ENCODE measurements at places on chromosomes 11 and 22.

- no peak for DNase-seq
Measured at GRCh38 chr11:5684036-5684645, 733 bp downstream of the TRIM5 start.

GRCh38 chr11:3849297-3849874, 6.1 kb upstream of the STIM1 start:
- DNase-seq = peak; percentile 66

DNA sequence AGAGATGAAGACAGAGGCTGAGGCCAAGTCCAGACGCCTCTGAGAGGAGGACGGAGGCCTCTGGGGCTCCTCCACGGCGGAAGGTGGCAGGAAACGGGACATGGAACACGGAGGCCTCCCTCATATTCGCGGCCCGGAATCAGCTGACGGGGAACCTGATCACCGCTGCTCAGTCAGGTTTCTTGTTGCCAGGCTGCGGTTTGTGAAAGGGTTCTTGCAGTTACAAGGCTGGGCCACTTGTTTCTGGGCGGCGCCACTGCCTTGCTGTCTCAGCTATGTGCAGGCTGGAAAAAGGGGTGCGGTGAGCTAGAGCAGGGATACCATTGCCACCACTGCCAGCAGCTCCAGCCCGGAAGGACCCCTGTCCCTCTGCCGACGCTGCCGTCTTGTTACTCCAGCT, 10.0 kb upstream of the MMP1 start:
- DNase-seq = no peak

DNA sequence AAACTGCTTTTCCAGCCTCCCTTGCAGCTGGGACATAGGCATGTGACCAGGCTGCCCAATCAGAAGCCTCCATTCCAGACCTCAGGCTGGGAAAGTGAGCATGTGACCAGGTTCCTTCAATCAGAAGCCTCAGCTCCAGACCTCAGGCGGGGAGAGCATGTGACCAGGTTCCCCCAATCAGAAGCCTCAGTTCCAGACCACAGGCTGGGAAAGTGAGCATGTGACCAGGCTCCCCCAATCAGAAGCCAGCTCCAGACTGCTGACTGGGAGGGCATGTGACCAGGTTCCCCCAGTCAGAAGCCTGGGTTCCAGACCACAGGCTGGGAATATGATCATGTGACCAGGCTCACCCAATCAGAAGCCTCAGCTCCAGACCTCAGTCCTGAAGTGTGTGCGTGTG, 11.7 kb upstream of the IL2RB start:
- no peak for DNase-seq

DNA sequence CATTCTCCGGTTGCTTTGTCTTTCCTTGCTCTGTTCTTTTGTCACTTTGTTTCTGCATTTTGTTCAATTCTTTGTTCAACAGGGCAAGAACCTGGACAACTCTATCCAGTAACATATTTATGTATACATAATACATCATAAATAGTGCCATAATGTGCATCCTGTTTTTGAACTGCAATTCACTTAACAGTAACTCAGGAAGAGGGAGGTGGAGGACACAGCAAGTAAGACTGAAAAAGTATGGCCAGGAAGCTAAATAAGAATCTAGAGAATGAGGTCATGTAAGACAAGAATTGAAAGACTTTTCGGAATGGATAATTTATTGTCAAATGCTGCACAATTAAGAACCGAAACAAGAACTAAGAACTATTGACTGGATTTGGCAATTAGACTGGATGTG, 29.2 kb upstream of the CHORDC1 start:
- no peak for DNase-seq

- no peak for DNase-seq
Measured at GRCh38 chr11:34984514-34984913, 68.1 kb downstream of the PDHX start.

- no peak for DNase-seq
Measured at GRCh38 chr11:60204922-60205321, 22.0 kb upstream of the MS4A6A start.

GRCh38 chr22:44080936-44081861, 57.1 kb downstream of the PARVB start:
- peak; percentile 79 for DNase-seq

DNA sequence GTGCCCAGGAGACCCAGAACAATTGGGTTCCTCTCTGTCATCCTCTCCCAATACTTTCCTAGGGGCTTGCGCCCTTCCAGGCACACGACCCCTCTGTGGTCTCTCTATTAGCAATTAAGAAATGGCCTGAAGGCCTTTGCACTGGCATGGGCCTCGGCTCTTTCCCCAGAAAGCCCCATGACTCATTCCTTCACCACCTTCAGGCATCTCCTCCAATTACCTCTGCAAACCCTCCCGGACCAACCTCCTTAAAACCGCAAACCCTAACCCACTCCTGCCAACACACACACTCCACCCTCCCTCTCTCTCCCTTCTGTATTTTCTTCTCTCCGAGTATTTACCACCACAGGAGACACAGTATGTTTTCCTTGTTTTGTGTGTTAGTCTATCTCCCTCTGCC, 36.7 kb downstream of the LARGE1 start:
- no peak for DNase-seq

GRCh38 chr11:65418431-65418680, 4.2 kb upstream of the NEAT1 start:
- DNase-seq = peak; percentile 41

- DNase-seq = no peak
Measured at GRCh38 chr11:40701027-40701426, 758.4 kb downstream of the LRRC4C start.

GRCh38 chr11:26931248-26931631, 62.7 kb upstream of the FIBIN start:
- no peak for DNase-seq

DNA sequence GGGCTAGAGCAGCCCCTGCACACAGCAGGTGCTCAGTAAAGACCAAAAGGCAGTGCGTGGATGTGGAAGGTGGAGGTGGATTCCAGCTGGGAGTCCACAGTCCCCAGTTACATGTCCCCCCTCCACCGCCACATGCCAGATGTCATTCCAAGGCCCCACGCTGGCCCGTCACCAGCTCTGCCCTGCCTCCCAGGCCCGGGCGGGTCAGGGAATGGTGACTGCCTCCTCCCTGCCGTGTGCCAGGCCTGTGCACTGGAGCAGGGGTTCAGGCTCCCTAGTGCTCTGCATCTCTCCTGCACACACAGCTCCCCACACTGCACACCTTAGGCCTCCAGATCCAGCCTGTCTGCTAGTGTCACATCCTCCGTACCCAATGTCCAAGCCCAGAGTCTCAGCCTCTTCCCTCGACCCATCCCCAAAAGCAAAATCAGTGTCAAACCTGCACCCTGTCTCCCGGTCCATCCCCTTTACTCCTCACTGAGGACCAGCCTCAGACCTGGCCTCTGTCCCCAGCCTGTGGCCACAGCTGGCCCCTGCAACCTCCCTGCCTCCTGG, 40.2 kb upstream of the PRODH start:
- no peak for DNase-seq

DNA sequence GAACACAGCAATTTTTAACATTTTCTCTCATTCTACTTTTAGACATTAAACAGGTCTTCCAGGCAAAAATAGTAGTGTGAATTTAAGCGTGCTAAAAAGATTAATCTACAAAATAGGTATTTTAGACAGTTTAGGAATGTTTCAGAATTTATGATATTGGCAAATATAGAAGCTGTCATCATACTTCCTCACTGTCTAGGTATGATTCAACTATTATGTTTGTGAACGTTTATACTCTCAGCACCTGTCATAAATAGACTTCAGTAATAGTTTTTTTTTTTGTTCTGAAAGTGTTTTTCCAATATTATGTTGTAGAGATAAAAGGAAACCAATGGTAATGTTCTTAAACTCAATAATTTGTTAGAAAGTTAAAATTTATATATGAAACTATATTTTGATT, 103.0 kb downstream of the ARHGAP42 start:
- no peak for DNase-seq

DNA sequence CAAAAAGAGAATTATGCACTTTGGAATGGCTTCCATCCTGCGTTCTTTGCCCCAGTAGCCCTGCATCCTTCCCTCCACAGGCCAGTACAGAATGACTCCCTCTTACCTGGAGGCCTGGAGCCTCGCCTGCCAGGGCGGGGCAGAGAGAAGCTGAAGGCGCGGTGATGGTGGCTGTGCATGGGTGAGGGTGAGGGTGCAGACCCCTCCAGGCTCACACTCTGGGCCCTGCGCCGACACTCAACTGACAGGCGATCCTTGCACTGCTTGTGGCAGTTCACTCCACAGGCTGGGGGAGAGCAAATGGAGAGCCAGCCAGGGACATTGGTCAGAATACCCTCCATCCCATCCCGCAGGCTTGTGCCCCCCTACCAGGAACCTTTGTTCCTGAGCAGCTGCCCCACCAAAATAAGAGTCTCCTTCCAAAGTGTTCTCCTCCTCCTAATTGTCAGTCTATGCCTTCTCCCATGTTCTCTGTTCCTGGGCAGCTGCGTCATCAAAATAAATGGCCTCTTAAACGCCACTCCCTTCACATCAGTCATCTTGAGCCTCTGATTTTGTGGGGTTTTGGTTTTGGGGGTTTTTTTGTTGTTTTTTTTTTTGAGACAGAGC, 5.9 kb upstream of the NRXN2 start:
- no peak for DNase-seq

DNA sequence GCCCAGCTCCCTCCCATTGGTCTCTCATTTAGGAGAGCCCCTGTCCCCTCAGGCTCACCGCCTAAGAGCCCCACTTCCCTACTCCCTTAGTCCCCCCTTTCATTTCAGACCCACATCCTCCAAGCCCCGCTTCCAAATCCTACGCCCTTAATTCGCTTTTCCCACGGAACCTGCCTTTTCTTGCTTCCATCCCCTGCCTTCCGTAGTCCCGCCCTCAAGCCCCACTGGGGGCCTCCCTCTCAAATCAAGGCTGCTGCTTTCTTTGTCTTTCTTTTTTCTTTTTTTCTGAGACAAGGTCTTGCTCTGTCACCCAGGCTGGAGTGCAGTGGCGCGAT, 396 bp downstream of the CCDC157 start:
- no peak for DNase-seq

- no peak for DNase-seq
Measured at GRCh38 chr11:131652231-131652630, 281.8 kb downstream of the NTM start.

- no peak for DNase-seq
Measured at GRCh38 chr11:94926698-94927237, 46.6 kb downstream of the CWC15 start.

DNA sequence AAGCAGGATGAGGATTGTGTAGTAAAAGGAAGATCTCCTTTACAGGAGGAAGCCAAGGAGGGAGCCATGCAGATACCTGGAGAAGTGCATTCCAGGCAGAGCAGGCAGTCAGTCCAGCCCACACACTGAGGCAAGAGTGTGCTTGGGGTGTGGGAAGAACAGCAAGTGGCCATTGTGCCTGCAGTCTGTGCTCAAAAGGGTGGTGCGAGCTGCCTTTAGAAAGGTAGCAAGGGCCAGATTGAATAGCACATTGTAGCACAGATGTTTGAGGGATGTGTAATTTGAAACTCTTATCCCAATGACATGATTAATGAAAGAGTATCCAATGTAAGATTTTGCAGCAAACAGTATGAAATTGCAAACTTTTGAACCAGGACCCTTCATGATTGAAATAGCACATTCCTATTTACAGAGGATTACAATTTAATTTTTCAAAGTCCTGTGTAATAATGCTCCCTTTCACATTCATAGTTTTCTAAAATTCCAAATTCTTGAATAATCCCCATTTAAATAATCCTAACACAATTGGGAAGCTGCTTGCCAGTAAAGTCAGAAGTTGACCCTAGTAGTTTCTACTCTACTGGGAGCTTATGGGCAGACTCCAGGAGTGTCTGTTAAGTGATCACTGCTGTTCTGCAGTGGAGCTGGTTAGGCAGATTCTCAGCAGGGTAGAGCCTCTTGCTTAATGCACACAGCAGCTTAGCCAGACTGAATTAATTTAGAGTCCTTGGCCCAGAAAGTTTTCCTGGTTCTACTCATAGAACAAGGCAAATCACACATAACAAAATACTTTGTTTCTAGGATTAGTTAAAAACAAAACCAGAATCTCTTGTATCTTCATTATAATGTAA, 78.1 kb downstream of the CYB5R2 start:
- DNase-seq = no peak

GRCh38 chr11:64802370-64803157, 450 bp downstream of the MAP4K2 start:
- DNase-seq = peak; percentile 62

DNA sequence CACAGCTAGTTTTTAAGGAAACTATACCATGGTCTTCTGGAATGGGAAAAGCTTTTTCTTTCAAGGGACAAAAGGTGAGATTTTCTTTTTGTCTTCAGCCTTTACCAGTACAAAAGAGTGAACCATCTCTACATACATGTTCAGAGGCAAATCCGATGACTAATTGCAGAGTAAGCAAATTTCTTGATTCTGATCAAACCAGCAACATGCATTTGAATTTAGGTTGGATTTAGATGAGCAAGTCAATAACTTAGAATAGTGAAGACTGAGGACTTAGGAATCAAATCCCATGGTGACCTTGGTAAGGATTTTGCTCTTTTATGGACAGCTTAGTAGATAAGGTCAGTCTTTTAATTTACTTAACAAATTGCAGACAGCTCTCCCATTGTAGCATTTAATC, 65.9 kb upstream of the BLID start:
- no peak for DNase-seq

DNA sequence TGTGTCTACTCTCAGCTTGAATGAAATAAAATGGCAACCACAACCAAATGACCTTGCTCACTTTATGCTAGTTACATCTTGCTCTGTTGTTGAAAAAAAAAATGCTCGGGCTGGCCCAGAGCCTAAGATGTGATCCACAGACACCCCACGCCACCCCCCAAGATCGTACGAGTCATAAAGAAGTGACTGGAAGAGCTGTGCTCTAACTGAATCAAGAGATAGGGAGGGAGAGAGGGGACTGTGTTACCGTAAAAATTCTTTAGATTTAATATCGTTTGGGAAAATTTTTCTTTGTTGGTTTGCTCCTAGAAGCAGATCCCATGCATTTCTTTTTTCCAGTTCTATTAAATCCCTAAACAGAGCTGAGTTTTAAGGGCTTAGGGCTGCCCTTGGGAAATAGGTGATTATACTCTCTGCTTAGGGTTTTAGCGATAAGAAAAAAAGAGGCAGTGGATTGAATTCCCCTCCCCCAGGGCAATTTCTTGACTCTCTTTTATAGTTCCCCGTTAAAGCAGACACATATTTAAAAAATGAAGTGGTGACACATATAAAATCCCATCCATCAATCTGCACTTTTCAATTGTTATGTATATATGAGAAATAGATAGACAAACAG, 14.5 kb downstream of the MAML2 start:
- DNase-seq = peak; percentile 19

GRCh38 chr11:82045748-82046457, 687.8 kb downstream of the FAM181B start:
- DNase-seq = no peak

- DNase-seq = no peak
Measured at GRCh38 chr11:27600656-27601055, 94.1 kb upstream of the LIN7C start.

- no peak for DNase-seq
Measured at GRCh38 chr11:130601764-130602460, 153.5 kb downstream of the ADAMTS15 start.
